ENCODE measurements at places on chromosomes 6 and 20.

DNA sequence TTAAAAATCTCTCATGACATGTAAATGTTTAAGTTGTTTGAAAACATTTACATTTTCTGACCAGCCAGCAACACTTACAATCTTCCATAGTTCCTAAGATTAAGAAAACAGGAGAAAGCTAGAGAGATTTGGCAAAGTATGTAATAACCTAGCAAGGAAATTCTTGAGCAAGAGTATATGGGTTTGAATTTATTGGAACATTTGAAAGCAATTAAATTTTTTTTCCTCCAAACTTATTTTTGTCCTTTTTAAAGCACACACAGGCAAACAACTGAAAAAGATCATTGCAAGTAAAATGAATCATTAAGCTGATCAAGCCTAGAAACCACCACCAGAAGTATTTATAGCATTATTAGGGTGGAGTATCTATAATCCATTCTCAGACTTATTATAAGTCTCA lies 20.1 kb upstream of the ZNF217 start:
- no peak for DNase-seq

- peak; percentile 98 for DNase-seq
Measured at GRCh38 chr6:7050872-7051779, 56.6 kb upstream of the RREB1 start.

- DNase-seq: peak; percentile 40
Measured at GRCh38 chr20:45308117-45308778, at the start of gene MATN4. Gene MATN4 (minus strand): TSS chr20:45308299. CDS start chr20:45305582, 2,717 bp downstream.

GRCh38 chr6:87671555-87672029 lies 30.4 kb downstream of the AKIRIN2 start:
- no peak for DNase-seq

GRCh38 chr20:481167-481566 lies 18.8 kb upstream of the TBC1D20 start:
- no peak for DNase-seq

DNA sequence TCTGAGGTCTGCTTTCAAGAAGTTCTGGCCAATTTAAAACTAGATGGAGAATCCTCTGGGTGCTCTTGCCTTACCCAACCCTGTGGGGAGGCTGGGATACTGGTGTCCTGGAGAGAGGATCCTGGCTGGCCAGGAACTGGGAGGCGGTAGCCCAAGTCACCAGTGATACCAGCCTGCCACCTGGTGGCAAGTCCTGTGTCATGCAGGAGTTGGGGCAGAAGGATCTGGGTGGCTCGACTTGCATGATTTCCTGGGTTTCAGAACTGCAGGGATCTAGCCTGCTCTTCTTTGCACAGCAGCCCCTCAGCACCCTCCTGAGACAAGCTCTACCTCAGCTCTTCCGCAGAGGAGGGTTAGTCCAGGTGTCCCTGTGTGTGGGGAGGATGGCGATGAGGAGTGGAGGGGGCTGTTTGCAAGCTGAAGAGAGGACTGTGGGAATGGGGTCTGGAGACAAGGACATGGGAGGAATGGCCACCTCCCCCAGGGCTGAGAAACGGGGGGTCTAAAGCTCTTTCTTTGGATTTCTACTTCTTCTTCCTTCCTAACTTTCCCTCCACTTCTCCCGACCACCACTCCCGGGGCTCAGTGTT lies 4.2 kb downstream of the KCNK17 start:
- peak; percentile 52 for DNase-seq

- DNase-seq: peak; percentile 77
Measured at GRCh38 chr6:97958134-97958533, 675.1 kb upstream of the MMS22L start.

DNA sequence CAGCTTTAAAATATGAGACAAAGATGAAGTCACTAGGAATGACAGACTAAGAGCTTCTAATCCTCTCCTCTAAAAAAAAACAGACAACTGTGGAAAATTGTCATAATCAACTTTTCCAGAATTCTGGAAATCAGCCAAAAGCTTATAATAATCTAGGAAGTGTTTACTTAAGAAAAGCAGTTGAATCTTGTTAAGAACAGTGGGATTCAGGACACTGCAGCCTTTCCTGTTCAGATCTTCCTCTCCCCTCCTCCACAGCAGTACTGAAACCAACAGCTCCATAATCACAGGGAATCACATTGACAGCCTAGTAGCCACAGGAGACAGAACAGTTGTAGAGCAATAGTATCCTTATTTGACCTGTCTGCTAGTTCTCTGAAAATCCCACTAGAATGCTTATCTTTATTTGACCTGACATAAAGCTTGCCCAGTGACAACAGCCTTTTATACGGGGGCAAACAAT lies 41.6 kb downstream of the IBTK start:
- no peak for DNase-seq

- DNase-seq: no peak
Measured at GRCh38 chr6:138107752-138108592, 753 bp upstream of the PERP start.

DNA sequence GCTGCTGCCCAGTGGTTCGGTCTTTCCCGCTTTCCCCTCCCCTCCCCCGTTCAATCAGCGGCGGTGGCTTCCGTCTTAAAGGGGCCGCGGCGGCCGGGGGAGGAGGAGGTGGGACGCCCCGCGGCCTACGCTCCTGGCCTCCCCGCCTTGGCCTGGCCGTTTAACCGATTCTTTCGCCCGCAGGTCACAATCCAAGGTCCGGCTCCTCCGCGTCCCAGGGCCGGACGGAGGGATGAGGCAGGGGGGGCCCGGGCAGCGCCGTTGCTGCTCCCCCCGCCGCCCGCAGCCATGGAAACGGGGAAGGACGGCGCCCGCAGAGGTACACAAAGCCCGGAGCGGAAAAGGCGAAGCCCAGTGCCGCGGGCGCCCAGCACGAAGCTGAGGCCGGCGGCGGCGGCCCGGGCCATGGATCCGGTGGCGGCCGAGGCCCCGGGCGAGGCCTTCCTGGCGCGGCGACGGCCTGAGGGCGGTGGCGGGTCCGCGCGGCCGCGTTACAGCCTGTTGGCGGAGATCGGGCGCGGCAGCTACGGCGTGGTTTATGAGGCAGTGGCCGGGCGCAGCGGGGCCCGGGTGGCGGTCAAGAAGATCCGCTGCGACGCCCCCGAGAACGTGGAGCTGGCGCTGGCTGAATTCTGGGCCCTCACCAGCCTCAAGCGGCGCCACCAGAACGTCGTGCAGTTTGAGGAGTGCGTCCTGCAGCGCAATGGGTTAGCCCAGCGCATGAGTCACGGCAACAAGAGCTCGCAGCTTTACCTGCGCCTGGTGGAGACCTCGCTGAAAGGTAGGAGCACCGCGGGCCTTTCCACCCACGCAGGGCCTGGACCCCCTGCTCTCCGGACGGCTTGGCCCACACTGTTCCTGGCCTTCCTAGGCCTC lies 1.2 kb downstream of the STK35 start:
- DNase-seq: peak; percentile 77

- peak; percentile 67 for DNase-seq
Measured at GRCh38 chr6:31407699-31408098, 4.3 kb downstream of the MICA start.

DNA sequence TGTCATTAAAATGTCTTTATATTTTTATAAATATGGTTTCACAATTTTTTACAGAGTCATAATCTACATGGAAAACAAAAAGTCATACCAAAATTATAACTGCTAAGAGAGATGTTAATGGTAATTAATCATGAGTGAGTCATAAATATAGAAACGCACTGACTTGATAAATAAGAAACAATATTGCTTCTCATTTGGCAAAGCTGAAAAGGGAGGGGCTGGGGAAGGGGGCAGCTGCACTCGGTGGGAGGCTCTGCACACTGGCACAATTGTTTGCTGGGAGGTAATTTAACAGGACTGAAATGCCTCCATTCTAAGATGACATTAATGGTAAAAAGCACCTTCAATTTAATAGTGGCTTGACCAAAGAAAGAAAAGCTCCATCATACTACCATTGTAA lies 133.3 kb upstream of the AGPAT4 start:
- DNase-seq: peak; percentile 69

GRCh38 chr6:85250586-85251220 lies 199.2 kb upstream of the NT5E start:
- DNase-seq: peak; percentile 33

DNA sequence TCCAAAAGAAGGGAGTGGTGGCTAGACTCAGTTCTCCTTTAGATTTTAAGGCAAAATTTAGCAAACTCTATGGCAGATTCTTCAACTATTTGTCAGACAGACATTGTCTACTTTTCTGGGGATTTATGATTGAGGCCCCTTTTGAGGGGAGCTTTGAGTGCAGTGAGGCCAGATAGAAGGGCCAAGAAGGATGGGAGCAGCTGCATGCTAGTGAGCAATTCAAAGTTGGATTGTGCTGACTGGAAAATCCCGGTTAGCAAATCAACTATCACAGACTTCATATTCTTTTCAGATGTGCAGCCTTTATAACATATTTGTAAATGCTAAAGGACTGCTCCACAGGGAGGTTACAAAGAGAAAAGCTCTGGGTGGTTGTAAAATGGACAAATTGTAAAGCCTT lies 35.0 kb upstream of the ESR1 start:
- DNase-seq: no peak

- peak; percentile 40 for DNase-seq
Measured at GRCh38 chr20:13261460-13262301, 40.6 kb downstream of the ISM1 start.

DNA sequence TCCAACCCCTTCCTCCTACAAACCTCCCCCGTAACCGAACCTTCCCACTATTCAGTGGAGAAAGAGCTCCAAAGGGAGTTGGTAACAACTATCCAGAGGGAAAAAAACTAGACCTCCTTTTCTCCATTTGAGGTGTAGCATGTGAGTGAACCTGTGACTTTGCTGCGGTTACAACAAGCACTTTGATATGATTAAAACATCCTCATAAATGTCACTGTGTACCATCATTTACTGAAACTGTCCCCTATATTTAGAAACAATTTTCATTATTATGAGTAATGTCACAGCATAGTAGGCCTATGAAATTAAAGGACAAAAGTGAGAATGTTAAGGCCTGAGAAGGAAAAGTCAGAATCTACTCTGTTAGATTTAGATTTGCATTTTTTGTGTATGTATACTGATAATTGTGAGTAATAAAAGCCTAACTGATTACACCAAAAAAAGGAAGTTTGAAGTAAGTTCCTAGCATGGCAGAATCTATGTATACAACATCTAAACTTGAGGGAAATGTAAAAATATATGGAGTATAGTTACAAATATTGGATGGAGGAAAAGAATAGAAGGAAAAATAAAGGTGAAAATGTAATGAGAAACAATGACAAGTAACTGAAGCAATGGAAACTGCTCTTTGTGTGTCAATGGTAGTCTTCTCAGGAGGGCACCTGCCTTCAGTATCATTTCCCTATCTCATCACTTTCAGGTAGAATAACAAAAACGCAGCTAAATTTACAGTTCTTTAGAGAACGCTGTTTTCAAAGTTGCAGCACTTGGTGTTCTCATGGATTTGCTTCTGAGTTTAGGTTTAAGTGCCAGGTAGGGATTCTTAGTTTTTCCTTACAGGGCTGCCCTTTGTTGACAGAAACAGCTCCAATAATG lies 145.9 kb downstream of the IMPG1 start:
- no peak for DNase-seq

- no peak for DNase-seq
Measured at GRCh38 chr20:60056407-60057122, 98.3 kb downstream of the CDH26 start.

DNA sequence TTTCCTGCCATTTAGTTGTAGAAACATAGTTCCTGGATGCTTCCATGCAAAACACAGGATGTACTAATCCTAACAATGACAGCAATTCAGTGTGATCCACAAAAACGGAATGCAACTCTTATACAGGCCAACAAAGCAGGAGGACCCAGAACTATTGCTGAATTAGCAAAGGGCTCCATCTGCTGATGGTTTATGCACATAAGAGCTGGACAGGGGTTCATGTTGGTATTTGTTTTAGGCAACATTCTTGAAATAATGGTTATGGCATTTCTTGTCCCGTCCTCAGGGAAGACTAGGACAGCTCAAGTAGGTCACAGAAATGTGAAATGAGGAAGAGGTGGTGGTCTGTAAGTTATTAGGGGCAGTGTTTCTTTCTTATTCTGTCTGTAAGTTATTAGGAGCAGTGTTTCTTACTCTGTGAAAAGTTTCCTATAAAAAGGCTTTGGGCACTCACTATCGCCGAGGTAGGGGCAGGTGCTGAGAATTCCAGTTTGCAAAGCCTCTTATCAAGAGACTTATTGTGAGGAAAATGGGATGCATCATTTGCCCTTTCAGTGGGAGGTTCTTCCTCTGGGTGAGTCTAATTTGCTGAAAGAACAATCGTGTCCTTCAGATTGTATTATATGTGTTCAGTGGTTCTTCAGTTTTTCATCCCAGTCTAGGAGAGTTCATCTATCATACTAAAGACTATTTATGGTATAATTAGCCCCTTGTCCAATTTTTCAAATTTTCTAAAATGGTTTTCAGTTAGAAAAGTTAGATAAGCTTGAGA lies 171.1 kb downstream of the MCHR2 start:
- DNase-seq: peak; percentile 79

DNA sequence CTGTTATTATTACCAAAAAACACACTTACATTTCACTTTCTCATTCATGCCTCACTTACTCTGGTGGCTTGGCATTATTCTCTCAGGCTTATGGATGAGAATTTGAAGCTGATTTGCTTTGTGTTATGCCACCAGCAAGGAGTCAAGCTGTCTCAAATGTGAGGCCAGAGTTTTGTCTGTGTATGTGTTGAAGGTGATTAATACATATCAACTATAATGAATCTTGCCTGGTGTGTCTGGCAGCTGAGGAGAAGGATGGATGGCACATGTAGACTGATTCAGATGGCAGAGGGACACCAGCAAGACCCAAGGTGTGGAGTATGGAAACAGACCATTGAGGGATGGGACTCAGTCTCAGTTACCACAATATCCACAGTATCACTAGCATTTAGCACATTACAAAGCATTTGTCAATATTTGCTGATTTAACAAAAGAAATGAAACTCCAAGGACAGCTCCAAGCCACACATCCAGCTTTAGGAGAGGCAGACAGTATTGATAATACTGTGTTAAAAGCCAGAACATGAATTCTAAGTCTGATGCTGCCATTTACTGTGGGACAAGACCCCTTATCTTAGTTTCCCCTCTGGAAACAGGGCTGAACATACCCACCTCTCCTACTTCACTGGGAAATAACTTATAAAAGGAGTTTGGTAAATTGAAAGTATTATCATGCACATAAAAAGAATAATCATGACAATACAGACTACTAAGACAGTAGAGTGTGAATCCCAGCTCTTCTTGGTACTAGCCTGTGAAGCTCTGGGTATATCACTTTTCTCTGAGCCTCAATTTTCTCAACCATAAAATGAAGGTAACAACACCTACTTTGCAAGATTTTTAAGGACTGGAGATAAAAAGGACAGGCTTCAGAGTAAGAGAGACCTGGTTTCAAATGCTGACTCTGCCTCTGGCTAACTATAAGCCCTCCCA lies 11.2 kb downstream of the BCL2L1 start:
- peak; percentile 48 for DNase-seq

DNA sequence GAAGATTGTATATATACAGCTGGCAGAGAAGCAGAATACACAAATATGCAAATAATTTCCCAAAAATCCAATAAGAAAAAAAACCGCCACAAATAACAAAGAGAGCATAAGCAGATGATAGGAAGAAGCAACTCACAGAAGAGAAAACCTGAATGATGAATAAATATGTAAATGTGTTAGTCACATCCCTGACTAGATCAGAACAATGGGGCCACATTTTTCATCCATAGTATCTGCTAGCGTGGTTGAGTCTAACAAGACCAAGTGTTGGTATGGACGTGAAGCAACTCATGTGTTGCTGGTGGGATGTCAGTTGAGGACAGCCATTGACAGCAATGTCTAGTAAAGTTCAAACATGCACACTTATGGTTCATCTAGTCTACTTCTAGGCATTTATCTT lies 3.9 kb upstream of the SLC22A3 start:
- peak; percentile 73 for DNase-seq
